ENCODE measurements at places on chromosomes 3 and 15.

- DNase-seq, result no peak
These were observed 122.7 kb downstream of the DGKG start for GRCh38 chr3:186239321-186239720.

DNA sequence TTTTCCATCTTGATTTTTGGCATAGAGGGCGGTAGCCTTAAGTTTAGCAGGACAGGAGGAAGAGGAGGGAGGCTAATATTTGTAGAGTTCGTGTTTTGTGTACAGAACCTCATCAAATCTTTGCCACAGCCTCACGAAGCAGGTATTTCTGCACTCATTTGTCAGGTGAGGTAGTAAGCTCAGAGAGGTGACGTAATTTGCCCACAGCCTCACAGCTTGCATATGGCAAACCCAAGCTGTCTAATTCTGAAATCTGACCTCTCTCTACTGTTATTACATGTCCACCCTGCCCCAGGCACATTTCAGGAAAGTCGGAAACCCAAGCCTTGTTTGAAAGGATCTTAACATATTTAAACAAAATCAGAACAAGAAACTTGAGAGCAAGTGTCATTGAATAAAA lies 91.1 kb upstream of the TPM1 start:
- no peak for DNase-seq

- no peak for DNase-seq
These were observed 8.2 kb downstream of the HYAL2 start for GRCh38 chr3:50314342-50314741.

DNA sequence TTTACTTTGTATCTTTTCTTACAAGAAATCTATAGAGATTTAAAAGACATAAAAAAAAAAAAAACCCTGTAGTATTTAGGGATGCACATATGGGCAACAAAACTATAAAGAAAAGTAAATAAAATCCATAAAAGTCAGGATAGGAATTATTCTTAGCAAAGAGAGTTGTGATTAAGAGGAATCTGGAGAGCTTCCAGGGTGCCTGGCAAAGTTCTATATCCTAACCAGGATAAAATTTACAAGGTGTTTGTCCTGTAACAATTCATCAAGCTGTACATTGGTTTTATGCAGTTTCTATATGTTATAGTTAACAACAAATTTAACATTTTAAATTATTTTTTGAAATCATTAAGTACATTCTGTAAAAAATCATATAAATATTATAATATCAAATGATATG lies 7.9 kb downstream of the SECISBP2L start:
- DNase-seq, result no peak

- no peak for DNase-seq
These were observed 283.5 kb upstream of the ROPN1 start for GRCh38 chr3:124275412-124275811.

Measured in activated CD8-positive, alpha-beta memory T cell treated with anti-CD3 and anti-CD28 coated beads for 48 hours (primary cell).